Activated CD4-positive, alpha-beta T cell treated with anti-CD3 and anti-CD28 coated beads, Interleukin-2, amount 50 U/mL, for 1 hour (primary cell): ENCODE measurements at places on chromosomes 3 and 15.

DNA sequence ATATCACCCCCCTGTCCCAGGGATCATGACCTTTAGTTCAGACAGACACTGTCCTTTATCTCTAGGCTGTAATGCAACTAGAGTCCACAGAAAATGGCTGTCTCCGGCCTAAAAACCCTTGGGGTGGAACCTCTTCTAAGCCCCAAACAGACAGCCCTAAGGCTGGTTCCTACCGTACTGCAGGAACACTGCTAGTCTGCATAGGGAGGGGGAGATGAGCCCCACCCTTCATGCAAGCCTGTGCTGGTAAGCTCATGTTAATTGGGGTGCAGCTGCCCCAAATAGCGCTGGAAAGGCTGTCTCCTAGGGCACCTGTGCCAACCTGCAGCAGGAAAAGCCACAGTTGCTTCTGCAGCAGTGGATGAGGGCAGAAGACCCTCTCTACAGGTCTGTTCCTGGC, 252.1 kb upstream of the MDFIC2 start:
- no peak for DNase-seq

- no peak for DNase-seq
Measured at GRCh38 chr3:13193320-13194284, 120.4 kb upstream of the IQSEC1 start.

DNA sequence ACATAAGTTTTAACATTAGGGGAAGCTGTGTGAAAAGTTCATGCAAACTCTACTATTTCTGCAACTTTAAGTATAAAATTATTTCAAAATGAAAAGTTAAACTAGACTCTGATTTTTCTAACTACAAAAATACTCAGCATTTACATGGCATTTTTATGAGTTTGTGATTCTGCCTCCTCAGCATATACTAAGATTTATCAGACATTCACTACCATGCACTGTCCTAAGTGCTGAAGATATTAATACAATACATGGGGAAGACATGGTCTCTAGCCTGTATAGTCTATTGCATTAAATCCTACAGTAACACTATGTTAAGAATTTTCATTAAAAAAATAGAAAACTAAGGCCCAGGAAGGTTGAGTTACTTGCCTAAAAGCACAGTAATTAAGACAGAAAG, 80.7 kb downstream of the ZNF148 start:
- DNase-seq = no peak

- no peak for DNase-seq
Measured at GRCh38 chr3:117630885-117631284, 921.3 kb downstream of the TUSC7 start.

DNA sequence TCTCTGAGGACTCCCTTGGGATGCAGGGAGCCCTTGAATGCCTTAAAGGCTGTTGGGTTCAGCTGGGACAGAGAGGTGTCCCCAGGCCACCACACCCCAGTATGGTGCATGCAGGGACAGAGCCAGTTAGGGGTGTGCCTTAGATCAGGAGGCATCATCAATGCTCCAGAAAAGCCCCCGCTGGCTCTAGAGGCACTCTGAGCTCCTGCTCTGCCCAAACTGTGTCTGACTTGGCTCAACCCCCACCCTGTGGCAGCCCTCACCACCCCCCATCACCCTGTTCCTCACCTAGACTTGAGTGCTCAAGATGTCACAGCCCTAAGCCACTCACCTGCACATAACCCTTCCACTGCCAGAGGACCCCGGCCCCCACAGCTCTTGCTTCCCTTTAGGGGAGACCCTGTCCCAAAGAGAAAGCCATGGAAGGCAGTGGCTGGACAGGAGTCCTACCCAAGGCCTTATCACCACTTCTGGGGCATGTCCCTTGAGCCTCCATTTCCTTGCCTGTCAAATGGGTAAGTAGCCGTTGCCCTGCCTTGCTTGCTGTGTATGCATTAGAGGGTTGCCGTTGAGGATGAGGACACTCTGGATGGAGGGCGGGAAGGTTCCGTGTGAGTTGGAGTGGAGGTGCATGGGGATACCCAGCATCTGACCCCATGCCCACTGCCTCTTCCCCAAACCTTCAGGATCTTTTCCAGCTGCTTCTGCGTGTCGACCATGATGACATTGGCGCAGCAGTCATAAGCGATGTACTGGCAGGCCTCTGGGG, 41.4 kb downstream of the ACSBG1 start:
- DNase-seq = no peak
